ENCODE measurements at places on chromosomes 4 and X.

GRCh38 chrX:134006484-134007161, 21.2 kb upstream of the GPC3 start:
- no peak for DNase-seq

GRCh38 chr4:1233641-1234308, 15.2 kb downstream of the CTBP1 start:
- no peak for DNase-seq

DNA sequence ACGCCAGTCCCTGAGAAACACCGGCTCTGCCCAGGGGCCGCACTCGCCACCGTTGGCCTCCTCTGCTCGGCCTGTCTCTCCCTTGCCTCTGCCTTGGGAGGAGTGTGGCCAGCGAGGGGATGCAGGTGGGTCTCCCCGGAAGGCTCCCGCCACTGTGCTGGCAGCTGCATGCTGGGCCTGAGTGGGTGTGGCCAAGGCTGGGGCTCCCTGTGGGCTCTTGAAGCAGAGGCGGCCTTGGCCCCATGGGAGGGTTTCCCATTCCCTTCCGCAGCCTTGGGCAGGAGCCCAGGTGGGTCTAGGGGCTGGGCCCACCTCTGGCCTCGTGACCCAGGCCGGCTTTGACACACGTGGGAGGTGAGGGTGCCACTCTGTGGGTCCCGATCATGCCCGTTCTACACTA, 19.1 kb downstream of the FGFRL1 start:
- DNase-seq, result no peak

GRCh38 chr4:2925931-2926860, 37.0 kb downstream of the NOP14 start:
- DNase-seq, result no peak

DNA sequence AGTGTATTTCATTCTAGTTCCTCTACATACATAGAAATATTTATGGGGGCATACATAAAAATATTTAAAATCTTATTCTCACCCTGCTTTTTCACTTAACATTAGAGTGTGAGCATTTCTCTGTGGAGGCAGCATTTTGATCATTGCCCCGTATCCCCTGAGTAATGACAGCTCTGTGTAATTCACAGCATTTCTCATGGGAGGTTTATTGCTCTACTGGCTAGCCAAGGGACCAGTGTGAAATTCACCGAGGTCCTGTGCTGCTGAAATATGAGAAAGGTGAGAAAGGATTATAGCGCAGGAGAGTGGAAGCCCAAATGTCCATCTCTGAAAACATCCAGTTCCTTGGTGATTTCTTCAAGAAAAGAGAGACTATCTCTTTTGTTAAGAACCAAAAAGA, 22.9 kb downstream of the PDGFC start:
- DNase-seq, result peak; percentile 28

- DNase-seq, result no peak
Measured at GRCh38 chr4:182385897-182386296, 142.7 kb downstream of the TENM3 start.

GRCh38 chrX:116230130-116230898, 59.8 kb downstream of the AGTR2 start:
- no peak for DNase-seq

- no peak for DNase-seq
Measured at GRCh38 chr4:139744232-139744631, 78.6 kb downstream of the MGST2 start.

GRCh38 chrX:25191403-25191802, 175.6 kb upstream of the ARX start:
- DNase-seq, result no peak

GRCh38 chrX:9906919-9907318, 60.2 kb upstream of the CLDN34 start:
- DNase-seq, result no peak

GRCh38 chr4:6032249-6033244, 14.3 kb upstream of the C4orf50 start:
- DNase-seq, result peak; percentile 22

GRCh38 chr4:108377021-108377420, 208.3 kb upstream of the LEF1 start:
- no peak for DNase-seq

GRCh38 chr4:90996813-90997212, 869.6 kb downstream of the CCSER1 start:
- no peak for DNase-seq

DNA sequence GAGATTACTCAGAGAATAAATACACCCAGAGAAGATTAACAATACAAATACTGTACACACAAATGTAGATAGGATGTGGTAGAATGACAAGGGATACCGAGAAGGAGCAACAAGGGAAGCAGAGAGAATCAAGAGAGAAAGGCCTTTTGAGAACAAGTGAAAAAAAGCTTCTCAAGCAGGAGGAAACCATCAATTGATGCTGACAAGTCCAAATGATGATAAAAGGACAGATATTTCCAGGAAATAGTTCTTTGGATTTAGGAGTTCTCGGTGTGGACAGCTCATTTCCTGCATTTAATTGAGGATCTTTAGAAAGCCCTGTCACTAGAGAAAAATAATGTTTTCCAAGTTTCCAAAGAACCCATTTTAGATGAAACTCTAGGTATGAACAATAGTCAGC, 48.1 kb downstream of the NPY5R start:
- DNase-seq, result no peak

- DNase-seq, result no peak
Measured at GRCh38 chr4:71882113-71882841, 98.4 kb upstream of the GC start.

DNA sequence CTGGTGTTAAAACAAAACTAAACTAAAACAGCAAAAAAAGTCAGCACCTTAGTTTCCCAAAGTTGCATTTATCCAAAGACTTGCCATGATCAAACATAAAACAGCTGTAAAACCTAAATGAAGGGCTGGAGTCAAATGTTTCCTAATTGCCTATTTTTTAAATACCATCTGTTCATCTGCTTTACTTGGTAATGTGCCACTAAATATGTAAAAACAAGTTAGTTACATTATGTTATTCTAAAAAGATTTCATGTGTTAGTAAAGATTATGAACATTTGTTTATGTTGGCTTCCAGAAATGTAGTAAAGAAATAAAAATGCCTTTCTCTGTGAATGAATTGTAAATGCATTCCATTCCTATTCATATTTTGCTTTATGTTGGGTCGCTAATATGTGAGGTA, 977.8 kb downstream of the FSTL5 start:
- DNase-seq, result no peak

DNA sequence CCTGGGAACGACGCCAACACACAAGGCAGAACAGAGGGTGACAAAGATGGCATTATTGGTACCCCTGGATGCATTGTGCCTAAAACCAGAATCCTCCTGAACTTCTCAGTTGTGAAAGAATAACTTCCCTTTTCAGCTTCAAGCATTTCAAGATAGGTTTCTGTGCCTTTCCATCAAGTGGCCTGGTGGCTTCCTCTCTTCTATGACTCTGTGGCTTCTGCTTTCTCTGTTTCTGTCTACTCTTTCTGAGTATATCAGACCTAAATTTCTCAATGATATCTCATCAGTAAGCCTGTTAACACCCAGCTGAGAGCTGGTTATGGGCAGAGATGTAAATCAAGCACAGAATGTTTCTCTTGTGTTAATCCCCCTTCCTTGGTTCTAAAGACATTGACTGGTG, 21.4 kb upstream of the FAM9B start:
- no peak for DNase-seq

- DNase-seq, result peak; percentile 65
Measured at GRCh38 chr4:37662861-37663390, 23.2 kb downstream of the RELL1 start.

- no peak for DNase-seq
Measured at GRCh38 chrX:14352511-14352910, 176.8 kb upstream of the GLRA2 start.

All from cerebellar cortex (tissue), 1 donor.